ENCODE measurements at places on chromosomes 13 and 19.

DNA sequence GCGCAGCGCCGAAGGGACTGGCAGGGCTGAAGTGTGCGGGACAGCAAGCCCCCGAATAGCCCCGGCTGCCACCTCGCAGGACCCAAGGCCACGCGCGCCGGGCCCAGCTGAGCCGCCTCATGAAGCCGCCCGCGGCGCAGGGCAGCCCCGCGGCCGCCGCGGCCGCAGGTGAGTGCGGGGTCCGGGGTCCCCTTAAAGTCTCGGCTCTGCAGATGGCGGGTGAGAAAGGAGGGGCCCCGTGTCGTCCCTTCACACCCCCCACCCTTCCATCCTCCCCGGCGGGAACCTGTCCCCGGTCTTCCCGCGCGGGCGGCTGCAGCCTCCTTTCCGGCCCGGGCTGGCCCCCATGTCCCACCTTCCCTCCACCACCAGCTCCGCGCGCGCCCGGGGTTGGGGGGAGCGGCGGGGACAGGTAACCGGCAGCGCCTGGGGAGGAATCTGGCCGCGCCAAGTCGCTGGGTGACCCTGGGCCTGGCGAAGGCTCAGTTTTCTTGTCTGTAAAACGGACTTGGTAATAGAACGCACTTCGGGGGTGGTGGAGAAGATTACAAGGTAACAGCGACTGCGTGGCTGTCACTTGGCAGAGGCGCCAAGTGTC, 338 bp downstream of the RGCC start:
- no peak for DNase-seq

GRCh38 chr13:20997301-20998161, 63.9 kb downstream of the LATS2 start:
- no peak for DNase-seq

- no peak for DNase-seq
Measured at GRCh38 chr19:10424011-10424637, 3.8 kb downstream of the PDE4A start.

DNA sequence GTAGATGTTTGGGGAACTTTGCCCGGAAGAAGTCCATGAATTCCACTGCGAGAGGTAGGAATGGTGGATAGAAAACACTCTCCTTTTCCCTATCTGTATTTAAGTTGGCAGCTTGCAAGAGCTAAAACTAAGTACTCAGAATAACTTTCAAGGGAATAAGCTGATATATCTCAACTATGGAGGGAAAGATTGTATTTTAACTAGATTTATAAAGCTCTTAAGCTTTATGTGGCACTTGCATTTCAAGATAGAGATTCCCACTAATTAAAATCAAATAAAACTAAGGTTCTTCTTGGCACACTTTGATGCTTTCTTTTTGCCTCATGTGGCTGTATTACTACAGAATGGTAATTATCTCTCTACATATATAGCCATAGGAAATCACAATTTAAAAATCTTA, 149.7 kb upstream of the STARD13 start:
- DNase-seq = no peak

GRCh38 chr13:69720278-69720983, 387.2 kb upstream of the ATXN8OS start:
- DNase-seq = no peak

DNA sequence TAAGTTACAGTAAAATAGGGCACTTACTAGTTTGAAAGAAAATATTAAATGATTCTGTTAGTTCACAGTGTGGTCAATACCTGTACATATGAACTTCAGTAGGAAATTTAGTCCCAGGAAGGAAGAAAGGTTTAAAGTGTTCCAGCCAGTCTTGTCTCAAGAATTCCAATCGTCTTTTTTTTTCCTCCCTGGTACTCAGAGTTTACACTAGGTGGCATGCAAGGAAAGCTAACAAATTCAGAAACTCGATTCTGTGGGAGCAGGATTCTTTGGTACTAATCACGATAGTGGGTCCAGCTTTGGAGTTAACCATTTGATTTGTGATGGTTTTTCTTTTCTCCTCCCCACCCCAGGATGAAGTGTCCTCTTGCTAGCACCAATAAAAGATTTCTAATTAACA, 43.6 kb downstream of the POLR1D start:
- no peak for DNase-seq

DNA sequence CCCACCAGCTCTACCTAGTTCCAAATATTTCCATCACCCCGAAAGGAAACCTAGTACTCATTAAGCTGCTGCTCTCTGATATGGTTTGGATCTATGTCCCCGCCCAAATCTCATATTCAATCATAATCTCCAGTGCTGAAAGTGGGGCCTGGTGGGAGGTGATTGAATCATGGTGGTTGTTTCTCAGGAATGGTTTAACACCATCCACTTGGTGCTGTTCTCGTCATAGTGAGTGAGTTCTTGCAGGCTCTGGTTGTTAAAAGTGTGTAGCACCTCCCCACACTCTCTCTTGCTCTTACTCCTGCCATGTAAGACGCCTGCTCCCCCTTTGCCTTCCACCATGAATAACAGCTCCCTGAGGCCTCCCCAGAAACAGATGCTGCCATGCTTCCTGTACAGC, 43.4 kb upstream of the MED4 start:
- no peak for DNase-seq

DNA sequence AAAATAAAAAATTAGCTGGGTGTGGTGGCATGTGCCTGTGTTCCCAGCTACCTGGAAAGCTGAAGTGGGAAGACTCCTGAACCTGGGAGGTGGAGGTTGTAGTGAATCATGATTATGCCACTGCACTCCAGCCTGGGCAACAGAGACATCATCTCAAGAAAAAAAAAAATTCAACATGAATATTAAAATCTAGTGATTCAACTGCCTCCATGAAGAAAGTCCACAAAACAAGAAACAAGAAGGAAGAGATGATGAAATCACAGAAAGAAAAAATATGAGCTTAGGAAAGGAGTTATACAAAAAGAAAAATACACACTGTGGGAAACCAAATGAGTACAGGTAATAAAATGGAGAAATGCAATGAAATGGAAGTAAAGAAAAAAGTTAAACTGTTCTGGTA, 99.6 kb upstream of the SIAH3 start:
- DNase-seq = no peak

- no peak for DNase-seq
Measured at GRCh38 chr13:109746364-109746763, 40.0 kb downstream of the IRS2 start.

DNA sequence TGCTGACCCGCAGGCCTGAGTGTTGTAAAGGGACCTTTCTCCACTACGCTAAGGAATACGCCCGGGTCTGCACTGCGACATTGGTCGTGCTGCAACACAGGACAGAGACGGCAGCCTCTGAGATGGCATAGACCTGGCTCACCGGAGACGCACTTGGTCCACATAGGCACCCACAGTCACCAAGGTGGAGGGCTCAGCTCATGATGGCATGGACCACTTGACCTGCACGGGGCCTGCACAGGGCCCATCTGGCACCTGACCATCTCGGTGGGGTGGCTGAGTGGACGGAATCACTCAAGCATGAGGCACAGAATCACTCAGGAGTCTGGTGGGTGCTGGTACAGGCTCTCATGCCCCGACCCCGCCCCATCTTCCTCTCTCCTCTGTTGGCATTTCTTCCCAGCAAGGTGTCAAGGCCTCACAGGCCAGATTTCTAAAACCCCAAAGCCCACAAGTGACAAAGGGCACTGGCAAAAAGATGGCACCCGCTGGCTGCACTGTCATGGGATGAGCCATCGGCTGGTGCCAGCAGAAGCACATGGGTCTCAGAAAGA, 45.9 kb downstream of the TSHZ3 start:
- no peak for DNase-seq

DNA sequence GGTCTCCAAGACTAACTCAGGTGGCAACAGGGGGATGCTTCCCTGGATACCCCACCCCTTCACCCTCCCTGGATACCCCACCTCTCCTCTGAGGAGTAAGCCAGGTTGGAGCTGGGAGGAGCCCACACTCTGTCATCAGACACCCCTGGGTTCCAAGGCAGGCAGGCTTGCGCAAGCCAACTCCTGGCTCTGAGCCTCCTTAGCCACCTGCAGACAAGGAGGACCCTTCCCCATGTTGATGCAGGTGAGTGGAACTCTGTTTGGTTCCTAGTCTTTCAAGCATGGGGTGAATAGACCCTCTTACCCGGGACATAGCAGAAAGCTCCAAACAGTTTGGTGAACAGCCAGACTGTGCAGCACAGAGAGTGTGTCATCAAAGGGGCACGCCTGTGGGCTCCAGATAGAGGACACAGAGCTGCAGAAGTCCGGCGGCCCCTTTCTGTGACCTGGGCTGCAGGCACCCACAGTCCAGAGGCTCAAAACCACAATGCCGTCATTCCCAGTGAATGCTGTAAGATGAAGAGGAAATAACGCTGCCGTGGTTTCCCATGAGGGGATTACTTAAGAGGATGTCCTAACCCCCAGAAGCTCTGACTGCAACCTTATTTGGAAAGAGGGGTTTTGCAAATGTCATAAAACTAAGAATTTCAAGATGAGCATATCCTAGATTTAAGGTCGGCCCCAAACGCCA, 12.1 kb upstream of the HAS1 start:
- no peak for DNase-seq

DNA sequence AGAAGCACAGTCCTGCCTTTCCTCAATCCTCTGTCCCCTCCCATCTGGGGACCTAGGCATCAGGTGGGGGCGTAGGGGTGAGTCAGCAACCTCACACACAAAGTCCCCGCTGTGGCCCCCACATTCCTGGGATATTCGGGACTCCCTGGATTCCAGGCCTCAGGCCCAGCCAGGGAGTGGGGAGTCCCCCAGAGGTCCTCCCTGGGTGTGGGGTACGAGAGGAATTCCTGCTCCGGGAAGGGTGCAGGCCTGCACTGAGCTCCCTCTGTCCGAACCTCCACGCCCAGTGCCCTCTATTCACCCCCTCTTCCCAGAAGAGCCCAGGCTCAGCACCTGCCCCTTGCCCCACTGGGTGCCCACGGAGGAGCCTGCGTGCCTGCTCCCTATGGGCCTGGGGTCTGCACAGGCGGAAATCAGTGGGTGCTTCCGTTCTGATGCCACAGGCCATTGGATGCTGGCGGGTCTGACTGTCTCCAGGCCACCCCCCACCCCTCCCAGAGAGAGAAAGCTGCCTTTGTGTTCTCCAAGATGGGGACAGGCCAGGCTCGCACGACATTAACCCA, 3.4 kb downstream of the CADM4 start:
- no peak for DNase-seq

DNA sequence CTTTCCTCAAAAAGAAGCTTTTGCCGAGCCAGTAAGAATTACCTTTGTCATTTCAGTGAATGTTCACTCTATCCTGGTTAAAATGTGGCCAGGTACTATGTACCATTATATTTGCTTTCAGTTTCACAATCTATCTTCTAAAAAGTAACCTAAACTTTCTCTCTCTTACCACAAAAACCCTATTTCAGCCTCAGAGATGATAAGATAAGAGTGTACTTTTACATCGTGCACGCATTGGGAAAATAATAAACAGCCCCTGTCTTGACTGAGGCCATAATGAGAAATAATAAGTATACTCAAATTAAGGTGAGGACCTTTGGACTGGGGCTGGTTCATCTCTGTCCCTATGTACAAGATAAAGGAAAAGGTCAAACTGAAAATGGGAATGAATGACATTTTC, 77.7 kb downstream of the ZNF726 start:
- no peak for DNase-seq

DNA sequence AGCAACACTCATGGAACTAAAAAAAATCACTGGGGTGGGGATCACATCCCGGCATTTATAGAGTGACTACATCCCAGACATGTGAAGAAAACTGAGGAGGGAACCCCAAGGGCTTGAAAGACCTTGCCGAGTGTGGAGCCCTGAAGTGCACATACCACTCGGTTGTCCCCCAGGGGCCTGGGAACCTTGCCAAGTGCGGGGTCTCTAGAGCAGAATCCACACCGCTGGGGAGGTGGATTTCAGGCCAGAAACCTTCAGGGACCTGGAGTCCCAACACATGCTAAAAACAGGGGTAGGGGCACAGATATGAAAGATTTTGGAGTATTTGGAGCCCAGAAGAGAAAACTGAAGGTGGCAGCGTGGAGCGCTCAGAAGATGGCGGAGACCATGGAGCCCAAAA, 35.2 kb downstream of the ERICH4 start:
- no peak for DNase-seq

DNA sequence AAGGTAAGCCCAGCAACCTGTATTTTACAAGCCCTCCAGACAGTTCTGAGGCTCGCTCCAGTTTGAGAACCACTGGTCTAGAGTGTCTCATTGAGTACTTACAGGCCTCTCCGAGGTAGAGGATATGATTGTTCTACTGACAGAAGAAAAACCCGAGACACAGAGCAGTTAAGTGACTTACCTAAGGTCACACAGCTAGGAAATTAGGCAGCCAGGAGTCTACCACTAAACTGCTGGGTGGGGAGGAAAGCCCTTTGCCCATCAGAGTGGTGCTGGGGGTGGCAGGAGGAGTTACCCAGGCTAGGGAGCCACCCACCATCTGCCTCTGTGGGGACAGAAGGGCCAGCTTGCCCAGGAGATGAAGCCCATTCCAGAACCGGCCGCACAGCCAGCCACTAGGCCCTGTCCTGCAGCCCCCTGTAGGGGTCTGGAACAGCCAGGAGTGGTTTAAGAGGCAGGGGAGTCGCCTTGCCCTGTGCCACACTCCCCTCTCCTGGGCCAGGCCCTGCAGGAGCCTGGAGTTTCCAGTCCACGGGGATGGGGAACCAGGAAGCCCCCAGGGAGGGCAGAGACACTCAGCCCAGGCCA, 703 bp downstream of the RASGRP4 start:
- no peak for DNase-seq

DNA sequence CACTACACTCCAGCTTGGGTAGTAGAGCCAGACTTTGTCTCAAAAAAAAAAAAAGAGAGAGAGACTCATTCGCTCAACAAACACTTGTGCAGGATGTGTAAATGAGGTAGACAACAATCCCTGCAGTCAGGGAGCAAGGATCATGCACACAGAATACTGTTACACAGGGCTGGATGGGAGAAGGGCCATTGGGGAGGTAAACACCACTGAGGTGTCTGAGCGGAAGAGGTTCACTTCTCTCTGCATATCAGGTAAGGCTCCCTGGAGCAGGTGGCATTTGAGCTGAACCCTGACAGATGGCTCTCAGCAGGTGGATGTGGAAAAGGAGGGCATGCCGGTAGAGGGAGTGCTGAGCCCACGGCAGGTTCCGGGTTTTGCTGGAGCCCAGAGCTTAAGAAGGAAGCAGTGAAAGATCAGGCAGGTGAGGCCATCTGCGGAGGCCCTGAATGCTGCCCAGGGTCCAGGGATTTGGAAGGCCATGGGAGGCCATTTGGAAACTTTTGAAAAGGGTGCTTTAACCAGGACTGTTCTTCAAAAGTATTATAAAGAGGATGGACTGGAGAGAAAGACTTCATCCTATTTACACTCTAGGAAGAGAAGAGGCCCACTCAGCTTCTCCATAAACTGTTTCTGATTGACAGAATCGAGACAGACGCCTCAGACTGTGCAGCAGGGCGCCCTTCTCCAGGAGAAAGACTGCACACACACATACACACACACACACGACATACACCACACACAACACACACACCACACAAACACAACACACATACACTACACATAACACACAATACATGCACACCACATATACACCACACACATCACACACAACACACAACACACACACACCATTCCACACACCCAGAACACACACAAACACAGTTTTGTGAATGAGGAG, 199.4 kb downstream of the USP12 start:
- no peak for DNase-seq

- DNase-seq = no peak
Measured at GRCh38 chr13:100129605-100130004, 40.7 kb downstream of the PCCA start.

GRCh38 chr19:9828551-9829063, 889 bp downstream of the UBL5 start:
- no peak for DNase-seq

All from NK-92 treated with Interleukin-12 subunit alpha and Interleukin-12 subunit beta, amount 100 ng/mL, for 24 hours (cell line).